Endothelial cell of umbilical vein (primary cell): ENCODE measurements at places on chromosomes 3 and 15.

GRCh38 chr3:14598143-14598569 lies 53.4 kb upstream of the CCDC174 start:
- DNase-seq: peak; percentile 28

GRCh38 chr3:80159990-80160506 lies 392.2 kb upstream of the ROBO1 start:
- DNase-seq: no peak

GRCh38 chr3:185701611-185702261 lies 115.6 kb downstream of the SENP2 start:
- DNase-seq: no peak

- DNase-seq: peak; percentile 95
Observed at GRCh38 chr15:52261498-52262242, 33.9 kb downstream of the MYO5C start.

GRCh38 chr15:100733101-100733842 lies 130.9 kb downstream of the ASB7 start:
- DNase-seq: no peak

DNA sequence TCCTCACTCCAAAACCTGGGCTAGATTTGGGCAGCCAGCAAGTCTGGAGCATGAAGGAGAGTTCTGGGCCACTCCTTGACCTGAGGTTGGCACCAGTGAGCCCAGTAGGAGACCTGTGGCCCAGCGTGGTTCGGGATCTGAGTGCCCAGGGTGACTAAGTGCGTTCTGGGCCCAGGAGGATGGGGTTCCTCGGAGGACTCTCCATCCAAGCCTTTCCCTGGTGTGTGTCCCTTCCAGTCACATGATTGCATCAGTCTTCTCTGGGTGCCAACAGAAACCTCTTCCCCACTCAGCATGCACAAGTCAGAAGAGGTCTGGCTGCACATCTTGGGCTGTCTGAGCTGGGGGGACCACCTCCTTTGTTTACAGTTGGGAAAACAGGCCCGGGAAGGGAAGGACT lies 14.9 kb downstream of the TMEM43 start:
- DNase-seq: no peak

- DNase-seq: no peak
Observed at GRCh38 chr3:189794518-189794917, 163.3 kb downstream of the TP63 start.

- no peak for DNase-seq
Observed at GRCh38 chr3:127141921-127142730, 50.8 kb upstream of the PRR23E start.

GRCh38 chr3:43006825-43007224 lies 27.7 kb downstream of the GASK1A start:
- no peak for DNase-seq

DNA sequence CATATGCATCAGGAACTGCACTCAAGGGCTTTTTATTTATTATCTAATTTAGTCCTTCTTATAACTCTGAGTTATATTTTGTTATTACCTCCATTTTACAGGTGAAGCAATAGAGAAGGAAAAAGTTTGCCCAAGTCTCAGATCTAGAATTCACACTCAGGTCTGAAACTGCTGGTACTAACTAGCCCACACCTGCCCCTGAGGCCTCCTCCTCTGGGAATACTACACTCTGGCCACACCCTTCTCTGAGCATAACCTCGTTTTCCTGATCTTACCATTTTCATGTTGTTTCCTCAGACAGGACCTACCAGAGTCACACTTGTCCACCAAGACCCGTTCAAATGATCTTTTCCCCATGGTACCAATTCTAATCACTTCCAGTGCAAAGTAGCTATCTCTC lies 94.1 kb upstream of the CHRM5 start:
- DNase-seq: no peak

- peak; percentile 48 for DNase-seq
Observed at GRCh38 chr15:58454950-58455401, 23.2 kb downstream of the LIPC start.

GRCh38 chr15:49900903-49901235 lies 218.2 kb downstream of the ATP8B4 start:
- no peak for DNase-seq

DNA sequence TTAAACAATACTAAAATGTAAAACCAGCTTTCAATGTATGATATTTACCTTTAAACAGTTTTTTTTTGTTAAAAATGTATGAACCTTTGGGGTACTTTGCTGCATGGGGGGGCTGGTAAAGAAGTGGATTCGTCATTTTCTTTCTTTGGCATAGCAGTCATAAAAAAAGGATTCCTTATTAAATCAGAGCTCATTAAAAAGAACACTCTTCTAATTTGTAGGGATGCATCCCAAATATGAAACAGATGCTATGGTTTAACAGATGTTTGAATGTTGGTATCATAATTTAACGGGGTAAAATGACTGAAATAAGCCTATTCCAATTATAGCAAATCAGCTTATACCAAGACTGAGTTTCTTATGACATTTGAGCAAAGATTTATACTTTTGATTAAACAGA lies 234.4 kb downstream of the BBX start:
- DNase-seq: no peak

- DNase-seq: no peak
Observed at GRCh38 chr3:13020159-13020750, 53.0 kb downstream of the IQSEC1 start.

GRCh38 chr3:11954312-11954934 lies 49.8 kb upstream of the SYN2 start:
- DNase-seq: no peak

GRCh38 chr3:182382112-182382857 lies 411.0 kb upstream of the ATP11B start:
- no peak for DNase-seq

- no peak for DNase-seq
Observed at GRCh38 chr3:190088890-190089289, 31.8 kb downstream of the P3H2 start.

- DNase-seq: peak; percentile 41
Observed at GRCh38 chr3:153163756-153164550, 1.9 kb downstream of the RAP2B start.

GRCh38 chr3:72887343-72887704 lies 522 bp upstream of the GXYLT2 start:
- DNase-seq: no peak

DNA sequence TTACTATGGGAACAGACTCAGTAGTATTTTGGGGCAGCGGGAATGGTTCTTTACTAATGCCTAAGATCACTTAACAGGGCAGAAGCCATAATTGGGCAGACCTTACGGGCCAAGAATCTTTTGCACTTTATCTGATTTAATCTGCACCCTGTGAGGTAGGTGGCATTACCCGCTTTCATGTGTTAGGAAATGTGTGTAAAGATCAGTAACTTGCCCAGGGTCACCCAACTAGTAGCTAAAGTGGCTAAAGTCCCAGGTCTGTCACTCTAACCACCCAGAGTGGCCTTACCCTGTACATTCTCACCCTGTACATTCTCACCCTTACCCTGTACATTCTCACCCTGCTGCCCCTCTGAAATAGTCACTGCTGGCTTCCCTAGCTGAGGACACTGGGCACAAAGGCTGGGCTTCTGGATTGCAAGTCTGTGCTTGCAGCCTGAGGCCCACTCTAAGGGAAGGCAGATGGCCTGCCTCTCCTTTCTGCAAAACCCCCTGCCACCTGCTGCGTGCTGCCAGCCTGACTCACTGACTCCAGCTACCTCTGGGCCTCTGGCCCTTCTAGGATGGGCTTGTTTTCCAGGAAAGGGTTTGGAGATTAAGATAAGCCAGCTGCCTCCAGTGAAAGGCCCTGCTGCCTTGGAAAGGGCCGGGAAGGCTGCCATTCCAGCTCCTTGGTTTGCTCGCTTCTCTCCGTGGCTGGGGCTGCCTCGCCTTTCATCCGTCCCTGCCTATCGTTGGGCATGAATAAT lies 37.5 kb upstream of the MYZAP start:
- DNase-seq: peak; percentile 95

- DNase-seq: no peak
Observed at GRCh38 chr3:106376016-106376570, 507.3 kb upstream of the CBLB start.

DNA sequence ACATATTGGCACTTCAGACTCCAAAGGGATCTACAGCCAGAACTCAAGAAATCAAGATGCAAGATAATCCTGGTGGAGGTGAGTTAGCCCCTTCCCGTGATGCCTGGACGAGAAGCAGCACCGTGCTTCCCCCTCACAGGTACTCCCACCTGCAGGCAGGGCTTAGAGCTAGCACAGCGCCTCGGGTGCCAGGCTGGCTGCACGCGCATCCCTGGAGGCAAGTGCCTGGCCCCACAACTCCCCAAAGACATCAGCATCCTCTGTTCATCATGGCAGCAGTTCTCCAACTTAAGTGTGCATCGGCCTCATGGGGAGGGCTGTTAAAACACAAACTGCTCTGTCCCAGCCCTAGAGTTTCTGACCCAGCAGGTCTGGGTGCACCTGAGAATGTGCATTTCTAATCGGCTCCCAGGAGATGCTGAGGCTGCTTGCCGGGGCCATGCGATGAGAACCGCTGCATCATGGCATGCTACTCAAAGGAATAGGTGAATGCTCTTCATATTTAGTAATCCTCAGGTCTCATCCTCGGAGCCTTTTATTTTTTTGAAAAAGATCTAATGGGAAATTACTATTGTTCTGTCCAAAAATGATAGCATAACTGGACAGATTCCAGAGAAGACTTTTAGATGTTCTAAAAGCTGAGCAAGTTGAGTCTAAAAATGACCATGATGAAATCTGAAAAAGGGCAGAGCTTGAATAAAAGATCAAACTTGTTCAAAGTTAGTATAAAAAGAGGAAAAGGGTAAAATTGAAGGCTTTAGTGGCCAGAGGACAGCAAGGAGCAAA lies 244.2 kb downstream of the ADAMTS17 start:
- no peak for DNase-seq

DNA sequence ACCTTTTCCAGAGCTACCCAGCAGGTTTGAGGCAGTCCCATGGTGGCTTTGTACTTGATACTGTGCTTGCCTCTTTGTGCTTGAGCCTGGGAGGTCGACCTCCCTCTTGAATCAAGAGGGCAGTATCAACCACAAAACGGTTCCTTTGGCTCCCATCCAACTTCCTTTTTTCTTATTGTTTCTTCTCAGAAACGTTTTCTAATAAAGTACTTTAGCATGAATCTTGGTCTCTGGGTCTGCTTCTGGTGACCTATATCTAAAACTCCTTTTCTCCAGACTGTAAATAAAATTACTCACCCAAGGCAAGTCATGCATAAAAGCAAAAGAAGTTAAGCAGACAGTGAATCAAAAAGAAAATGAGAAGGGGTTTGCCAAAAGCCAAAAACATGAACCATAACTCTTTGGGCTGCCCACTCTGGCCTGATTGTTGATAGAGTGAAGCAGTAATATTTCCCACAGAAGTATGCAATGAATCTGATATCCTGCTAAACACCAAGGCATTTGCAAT lies 112.2 kb upstream of the SLC4A7 start:
- peak; percentile 94 for DNase-seq

DNA sequence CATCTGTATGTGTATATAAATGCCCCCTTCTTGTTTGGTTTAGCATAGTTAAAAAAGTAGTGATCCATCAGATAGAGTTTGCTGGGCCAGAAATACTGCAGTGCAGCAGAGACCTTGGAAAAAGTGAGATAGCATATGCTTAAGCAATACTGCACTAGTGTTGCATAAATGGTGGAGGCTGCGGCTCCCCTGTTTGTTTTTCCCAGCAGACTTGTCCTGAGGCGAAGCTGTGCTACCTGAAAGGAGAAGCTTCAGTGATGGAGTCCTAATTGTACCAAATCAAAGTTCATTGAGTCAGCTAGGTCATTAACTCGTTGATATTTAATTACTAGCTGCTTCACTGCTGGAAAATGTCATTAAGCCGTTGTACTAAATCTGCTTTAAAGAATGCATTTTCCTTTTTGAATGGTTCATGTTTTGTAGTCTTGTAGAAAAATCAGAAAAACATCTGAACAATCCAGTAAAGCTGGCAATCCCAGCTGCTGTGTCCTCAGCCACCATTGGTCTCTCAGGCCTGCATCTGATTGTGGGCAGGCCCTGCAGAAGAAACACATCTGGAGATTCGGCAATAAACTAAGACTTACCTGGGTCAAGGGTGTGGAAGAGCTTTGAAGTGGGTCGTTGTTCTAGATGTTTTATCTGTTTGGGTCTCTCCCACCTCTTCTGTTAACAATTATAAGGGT lies 169.6 kb downstream of the B3GALNT1 start:
- no peak for DNase-seq

DNA sequence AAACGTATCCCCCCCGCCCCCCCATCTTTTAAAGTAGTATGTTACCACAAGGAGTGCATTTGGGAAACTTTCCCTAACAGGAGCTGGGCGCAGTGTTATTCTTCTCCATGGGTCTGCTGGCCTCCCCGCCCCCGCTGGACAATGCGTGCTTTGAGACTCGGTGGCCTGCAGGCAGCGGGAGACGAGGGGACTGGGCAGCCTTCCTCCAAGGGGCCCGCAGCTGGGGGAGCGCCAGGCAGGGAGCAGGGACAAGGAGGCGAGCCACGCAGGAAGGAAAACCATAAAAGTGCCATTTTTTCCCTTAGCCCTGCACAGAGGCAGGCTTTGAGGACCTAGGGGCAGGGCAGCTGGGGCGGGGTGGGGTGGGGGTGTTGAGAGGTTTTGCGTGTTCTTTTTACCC lies 14.1 kb downstream of the SOX2 start:
- no peak for DNase-seq
